Stimulated activated CD8-positive, alpha-beta memory T cell treated with anti-CD3 and anti-CD28 coated beads, Interleukin-2, amount 100 ng/mL, for 1 hour (primary cell): ENCODE measurements at places on chromosomes 2 and 18.

DNA sequence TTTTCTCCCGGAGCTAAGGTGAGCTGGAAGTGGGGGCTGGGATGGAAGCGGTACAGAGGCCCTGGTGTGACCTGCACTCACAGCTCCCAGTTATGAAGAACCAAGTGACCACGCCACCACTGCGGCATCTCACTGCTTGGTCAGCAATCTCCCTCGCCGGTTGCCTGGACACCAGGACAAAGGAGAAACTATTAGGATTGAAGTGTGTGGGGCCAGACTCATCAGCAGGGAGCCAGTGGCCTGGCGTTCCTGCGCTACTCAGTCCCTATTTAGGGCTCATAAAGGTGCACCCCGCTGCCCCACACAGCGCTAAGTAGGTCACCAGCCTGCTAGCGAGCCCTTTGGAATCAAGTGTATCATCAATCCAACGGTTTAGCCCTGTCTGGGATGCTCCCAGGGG is 82.9 kb downstream of the ZCCHC2 start:
- DNase-seq, result no peak

DNA sequence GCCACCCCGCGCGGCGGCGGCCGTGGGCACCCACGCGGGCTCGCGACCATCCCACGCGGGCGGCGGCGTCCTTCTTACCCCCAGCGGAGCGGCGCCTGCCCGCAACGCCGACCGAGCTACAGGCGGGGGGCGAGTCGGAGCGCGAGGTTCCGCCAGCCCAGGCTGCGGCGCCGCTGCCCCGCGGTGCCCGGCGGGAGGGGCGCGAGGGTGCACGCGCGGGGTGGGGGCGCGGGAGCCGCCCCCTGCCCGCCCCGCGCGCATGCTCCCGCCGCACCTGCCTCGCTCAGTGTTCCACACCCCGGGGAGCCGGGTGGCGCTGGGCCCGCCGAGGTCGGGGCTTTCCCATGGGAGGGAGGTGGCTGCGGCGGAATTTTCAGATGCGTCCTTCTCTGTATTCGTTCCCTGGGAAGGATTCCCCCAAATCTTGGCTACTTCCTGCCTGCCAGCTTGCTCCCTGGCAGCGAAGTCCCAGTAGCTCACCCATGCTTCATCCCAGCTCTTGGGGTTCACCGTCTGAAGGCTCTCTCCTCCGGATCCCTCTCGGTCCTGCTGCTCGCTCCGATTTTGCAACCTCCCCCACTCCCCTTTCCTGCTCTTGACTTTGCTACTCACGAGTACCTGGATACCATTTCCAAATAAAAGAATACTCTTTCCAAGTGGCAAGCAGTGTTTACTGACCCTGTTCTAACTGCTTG is at the start of gene L3MBTL4:
TSS of gene L3MBTL4 (minus strand) at position 189 of the 695 bp plus-strand sequence. CDS start 103,286 bp downstream, outside the sequence.
- DNase-seq, result no peak

DNA sequence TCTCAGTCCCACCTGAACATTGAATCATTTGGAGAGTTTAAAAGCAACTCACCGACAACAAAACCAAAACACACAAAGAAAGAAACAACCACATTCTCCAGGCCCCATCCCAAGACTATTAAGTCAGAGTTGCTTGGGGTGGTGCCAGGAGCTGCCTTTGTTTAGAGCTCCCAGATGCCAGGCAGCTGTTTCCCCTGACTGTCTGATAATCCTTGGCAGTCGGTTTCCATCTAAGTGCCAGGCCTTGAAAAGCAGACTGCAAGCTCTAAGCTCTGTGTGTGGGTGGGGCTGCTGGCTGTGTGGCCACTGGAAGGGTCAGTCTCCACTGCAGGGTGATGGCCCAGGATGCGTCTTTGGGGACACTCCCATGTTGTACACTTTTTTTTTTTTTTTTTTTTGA is 255.3 kb upstream of the AGAP1 start:
- no peak for DNase-seq

DNA sequence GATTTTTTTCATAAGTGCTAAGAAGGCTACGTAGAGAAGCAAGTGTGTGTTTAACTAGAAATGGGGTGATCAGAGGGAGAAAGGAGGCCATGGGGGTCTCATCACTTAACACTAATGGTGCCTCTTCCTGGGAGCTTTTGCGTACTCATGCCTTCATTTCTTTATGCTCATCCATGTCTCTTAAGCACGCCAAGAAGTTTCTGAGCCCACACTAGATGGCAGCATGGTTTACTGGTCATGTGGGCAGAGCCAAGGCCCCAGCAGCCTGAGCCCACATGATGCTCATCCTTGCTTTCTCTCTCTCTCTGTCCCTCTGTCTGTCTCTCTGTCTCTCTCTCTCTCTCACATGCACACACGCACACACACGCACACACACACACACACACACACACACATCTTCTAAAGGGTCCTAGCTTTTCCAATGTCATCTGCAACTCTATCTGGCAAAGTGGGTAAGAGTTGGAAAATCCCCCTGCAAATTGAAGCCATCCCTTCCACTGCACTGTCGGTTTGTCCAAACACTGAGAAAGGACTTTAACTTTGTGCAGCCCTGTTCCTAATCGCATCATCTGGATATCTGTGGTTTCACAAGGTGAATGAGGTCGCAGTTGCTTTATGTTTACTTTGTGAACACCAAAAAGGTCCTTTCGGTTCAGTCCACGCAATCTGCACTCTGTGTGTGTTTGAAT is 137.1 kb upstream of the CCDC68 start:
- no peak for DNase-seq

DNA sequence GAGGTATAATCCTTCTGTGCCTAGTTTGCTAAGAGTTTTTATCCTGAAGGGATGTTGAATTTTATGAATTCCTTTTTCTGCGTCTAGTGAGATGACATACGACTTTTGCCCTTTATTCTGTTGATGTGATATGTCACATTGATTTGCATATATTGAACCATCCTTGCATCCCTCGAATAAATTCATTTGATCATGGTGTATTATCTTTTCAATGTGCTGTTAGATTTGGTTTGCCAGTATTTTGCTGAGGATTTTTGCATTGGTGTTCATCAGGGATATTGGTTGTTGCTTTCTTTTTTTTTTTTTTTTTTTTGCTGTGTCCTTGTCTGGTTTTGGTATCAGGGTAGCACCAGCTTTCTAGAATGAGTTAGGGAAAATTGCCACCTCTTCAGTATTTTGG is 9.1 kb downstream of the GCC2 start:
- no peak for DNase-seq

- DNase-seq, result no peak
These were observed 79.8 kb upstream of the LRPPRC start for GRCh38 chr2:44075541-44075940.

DNA sequence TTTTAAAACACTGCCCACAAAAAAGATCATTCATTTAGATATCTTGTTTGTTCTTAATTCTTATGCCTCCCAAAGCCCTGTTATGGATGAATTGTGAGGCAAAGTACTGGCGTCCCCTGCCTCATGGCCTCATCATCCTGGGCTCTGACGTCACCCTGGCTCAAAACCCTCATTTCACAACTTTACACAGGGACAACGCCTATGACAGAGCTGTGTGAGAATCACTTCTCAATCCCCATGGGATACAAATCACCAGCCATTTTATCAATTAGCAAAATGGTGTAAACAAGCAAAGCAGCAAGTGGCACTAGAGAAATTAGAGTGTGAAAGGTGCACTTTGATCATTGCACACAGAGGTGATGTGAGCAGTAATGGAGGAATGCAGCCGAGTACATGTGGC is 16.6 kb downstream of the FHOD3 start:
- DNase-seq, result no peak

DNA sequence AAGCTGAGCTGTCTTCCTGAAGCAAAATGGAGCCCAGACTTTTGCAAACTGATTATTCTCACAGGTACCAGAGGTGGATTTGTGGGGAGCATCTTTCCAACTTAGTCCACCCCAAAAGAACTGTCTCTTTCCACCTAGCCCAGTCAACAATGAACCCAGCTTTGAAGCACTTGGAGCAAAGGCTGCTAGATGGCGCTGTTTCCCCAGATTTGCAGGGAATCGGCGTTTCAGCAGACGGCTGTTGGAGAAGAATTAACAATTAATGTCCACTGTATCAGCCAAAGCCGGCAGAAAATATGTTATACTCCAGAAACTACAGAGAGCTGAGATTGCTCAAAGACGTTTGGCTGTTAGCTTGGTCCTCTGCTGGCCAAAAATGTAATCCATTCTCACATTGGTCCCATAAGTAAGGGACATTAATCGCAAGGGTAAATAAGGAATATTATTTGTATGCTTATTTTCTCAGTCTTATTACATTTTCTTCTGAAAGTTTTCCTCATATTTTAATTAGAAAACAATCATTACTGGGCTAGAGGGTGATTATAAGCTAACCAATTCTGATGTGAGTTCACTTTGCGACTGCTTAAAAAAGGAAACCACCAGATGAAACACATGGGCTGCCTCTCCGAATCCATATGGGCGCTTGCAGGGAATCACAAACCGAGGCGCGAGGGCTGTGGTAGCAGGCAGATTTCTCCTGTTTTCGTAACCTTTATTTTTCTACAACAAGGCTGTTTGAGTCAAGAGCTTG is 423.8 kb upstream of the MEX3C start:
- no peak for DNase-seq

- DNase-seq, result no peak
These were observed 87.8 kb downstream of the HDAC4 start for GRCh38 chr2:239312741-239313667.

DNA sequence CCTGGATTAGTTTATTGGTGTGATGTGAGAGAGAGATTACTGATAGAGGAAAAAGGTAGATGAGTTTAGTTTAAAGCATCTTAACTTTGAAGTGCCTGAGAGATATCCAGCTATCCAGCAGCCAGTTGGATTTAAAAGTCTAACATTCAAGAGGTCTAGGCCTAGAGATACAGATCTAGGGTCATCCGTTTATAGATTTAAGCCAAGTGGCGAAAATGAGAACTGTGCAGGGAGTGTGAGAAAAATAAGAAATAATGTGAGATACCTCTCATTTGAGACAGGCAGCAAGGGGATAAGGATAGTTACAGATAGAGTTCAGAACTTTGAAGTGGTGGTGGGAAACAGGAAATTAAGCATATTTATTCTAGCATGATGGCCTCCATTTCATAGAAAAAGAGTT is 5.3 kb upstream of the ORC2 start:
- no peak for DNase-seq

DNA sequence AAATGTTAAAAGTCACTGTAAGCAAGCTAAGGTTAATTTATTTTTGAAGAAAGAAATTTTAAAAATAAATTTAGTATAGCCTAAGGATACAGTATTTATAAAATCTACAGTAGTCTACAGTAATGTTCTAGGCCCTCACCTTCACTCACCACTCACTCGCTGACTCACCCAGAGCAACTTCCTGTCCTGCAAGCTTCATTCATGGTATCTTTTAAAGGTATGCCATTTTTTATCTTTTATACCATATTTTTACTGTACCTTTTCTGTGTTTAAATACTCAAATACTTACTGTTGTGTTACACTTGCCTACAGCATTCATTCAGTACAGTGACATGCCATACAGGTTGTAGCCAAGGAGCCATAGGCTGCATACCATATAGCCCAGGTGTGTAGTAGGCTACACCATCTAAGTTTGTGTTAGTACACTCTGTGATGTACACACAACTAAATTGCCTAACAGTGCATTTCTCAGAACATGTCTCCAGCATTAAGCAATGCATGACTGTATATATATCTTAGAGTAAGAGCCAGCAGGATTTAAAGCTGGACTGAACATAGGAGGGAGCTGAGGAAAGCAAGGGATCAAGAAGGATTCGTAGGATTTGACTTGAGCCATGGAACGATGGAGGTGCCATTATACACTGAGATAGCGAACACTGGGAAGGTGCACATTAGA is 83.1 kb upstream of the KLF7 start:
- no peak for DNase-seq

GRCh38 chr18:62797329-62797728 is 82.0 kb downstream of the PHLPP1 start:
- DNase-seq, result no peak

GRCh38 chr18:14999085-14999975 is 251.4 kb downstream of the ANKRD30B start:
- no peak for DNase-seq

- no peak for DNase-seq
These were observed 641.7 kb downstream of the CBLN2 start for GRCh38 chr18:71902482-71902881.

- DNase-seq, result no peak
These were observed 20.8 kb downstream of the COPS7B start for GRCh38 chr2:231807020-231807419.

DNA sequence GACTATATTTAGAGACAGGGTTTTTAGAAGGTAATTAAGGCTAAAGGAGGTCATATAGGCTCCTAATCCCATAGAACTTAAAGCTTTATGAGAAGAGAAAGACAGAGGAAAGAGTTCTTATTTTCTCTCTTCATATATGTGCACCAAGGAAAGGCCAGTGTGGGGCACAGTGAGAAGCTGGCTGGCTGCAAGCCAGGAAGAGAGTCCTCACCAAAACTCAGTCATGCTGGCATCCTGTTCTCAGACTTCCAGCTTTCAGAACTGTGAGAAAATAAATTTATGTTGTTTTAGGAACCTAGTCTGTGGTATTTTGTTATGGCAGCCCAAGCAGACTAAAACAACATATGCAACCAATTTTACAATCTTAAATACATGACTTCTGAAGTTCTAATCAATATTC is 31.5 kb upstream of the ATIC start:
- no peak for DNase-seq

DNA sequence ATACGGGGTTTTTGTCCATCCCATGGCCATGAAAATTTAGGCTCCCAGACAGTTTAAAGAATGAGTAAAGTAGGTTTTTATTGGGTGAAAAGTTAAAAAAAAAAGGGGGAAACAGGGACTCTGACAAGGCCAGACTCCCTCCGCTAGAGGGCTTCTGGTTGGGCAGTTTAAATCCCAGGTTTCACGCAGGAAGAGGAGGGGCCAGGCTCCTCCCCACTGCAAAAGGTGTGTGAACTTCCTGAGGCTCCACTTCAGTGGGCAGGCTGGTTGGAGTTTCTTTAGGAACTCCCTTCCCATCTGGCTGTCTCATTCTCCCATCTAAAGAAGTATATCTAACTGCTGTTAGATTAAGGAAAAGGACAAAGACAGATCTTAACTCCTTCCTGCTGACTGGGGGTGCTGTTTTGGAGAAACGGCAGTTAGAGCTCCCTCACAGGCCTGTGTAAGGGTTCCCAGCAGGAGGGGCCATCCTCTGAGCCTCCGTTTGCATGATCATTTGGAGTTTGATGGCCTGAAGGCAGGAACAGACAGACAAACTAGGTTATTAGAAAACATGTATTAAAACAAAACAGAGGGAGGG is 1160.7 kb downstream of the CNTNAP5 start:
- DNase-seq, result no peak

DNA sequence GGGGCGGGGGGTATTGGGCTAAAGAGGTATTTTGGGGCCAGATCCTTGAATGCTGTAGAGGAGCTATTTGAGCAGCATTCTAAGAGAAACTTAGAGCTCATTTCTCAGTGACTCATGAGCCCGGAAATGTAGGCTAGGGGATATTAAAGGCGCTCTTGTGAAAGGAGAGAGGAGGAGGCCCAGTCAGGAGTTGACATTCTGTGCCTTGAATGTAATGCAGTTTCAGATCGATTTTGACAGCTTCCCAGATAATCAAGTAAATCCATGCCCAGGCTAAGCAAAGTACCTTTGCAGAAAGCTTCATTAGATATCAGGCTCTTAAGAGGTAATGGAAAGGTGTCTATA is 1.5 kb downstream of the CAB39 start:
- DNase-seq, result no peak

GRCh38 chr18:9606039-9606438 is 8.3 kb downstream of the PPP4R1 start:
- no peak for DNase-seq

GRCh38 chr2:208099682-208100470 is 24.4 kb downstream of the CRYGD start:
- DNase-seq, result no peak

GRCh38 chr2:217489145-217489960 is 513.4 kb downstream of the TNS1 start:
- DNase-seq, result no peak
